ENCODE measurements at places on chromosomes 2 and 18.
A peak's percentile ranks its signal among the peaks of the same experiment; 100 is the strongest.

- no peak for DNase-seq
These were observed 31.6 kb upstream of the GPR155 start for GRCh38 chr2:174518395-174518794.

- no peak for DNase-seq
These were observed 2.3 kb downstream of the PPM1B start for GRCh38 chr2:44171018-44171417.

DNA sequence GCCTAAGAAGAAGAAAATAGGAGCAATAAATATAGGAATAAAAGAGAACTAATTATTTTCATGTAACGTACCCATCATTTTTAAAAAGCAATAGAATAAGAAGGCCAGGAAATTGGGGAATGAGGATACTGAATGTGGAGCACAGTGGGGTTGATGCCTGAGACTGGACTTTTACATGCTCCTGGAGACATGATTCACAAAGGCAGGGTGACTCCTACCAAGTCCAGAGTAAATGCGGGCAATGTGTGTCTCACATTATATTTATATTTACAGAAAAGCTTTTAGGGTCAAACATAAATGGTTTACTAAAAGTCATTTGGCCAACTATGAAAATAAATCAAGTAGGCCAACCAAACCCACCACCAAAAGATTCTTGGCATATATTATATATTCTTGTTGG, 87.9 kb upstream of the COL5A2 start:
- no peak for DNase-seq

GRCh38 chr2:120939595-120940318, 204.1 kb downstream of the GLI2 start:
- DNase-seq, result no peak

DNA sequence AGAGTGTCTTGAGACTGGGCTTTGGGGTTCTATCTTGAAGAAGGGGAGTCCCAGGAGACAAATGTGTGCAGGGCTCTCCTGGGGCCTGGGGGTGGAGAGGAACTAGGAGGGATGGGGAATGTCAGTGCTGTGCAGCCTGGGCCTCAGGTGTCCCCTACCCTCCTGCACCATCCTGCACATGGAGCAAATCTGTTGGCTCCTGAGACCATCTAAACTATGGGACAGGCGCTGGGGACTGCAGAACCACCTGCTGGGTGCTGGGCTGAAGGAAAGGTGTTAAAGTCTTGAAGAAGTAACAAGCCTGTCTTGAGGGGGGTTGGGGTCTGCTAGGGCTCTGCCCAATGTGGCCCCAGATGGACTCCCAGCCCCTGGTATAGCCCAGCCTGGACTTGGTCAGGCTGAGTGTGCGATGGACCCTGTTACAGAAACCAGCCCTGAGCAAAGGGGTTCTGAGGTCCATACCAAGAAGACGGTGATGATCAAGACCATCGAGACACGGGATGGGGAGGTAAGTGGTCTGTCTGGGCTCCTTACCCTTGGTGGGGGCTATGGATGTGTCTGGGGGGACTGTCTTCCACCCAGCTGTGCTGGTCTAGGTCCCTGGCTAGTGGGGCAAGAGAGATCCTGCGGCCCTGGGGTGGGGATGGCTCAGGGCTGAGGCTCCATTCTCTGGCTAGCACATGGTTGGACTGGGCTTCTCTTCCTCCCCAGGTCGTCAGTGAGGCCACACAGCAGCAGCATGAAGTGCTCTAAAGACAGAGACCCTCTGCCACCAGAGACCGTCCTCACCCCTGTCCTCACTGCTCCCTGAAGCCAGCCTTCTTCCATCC, 7.3 kb downstream of the DES start:
- no peak for DNase-seq

- DNase-seq, result no peak
These were observed 58.0 kb upstream of the TMEM163 start for GRCh38 chr2:134776836-134777235.

DNA sequence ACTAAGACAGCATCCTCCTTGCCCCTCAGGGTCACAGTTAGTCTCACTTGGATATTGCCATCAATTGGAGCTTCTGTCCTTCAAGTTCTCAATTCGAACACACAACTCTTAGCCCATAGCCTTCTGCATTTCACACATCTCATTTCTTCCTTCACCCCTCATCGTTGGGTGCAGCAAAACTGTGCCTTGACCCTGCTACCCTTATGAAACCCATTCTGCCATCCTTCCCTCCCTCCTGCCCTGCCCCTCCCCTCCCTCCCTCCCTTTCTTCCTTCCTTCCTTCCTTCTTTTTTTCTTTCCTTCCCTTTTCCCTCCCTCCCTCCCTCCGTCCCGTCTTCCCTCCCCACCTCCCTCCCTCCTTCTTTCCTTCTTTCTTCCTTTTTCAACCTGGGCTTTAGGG, 80.7 kb upstream of the CYRIA start:
- no peak for DNase-seq

GRCh38 chr2:98912221-98912851, 23.7 kb downstream of the CRACDL start:
- no peak for DNase-seq

DNA sequence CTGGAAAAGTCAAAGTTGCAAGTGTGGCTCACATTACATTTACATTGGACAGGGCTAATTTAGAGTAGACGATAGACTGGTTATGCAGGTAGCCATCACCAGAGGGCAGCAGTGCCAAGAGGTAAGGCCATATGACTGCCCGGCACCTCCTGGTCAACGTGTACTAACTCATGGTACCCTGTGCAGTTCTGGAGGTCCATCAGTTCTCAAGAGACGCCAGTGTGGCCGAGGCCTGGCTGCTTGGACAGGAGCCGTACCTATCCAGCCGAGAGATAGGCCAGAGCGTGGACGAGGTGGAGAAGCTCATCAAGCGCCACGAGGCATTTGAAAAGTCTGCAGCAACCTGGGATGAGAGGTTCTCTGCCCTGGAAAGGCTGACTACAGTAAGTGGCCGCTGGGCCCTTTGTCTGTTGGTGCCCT, 65.8 kb upstream of the EML6 start:
- DNase-seq, result no peak

GRCh38 chr2:165746501-165746900, 47.5 kb downstream of the GALNT3 start:
- DNase-seq, result no peak

- no peak for DNase-seq
These were observed 104.3 kb downstream of the ABCA12 start for GRCh38 chr2:215034154-215034553.

- DNase-seq, result no peak
These were observed 60.7 kb downstream of the SH3RF3 start for GRCh38 chr2:109189751-109190150.

- no peak for DNase-seq
These were observed 61.7 kb downstream of the CCDC88A start for GRCh38 chr2:55357927-55358326.

- DNase-seq, result no peak
These were observed 26.9 kb downstream of the NCKAP5 start for GRCh38 chr2:133541376-133541775.

GRCh38 chr2:106579750-106580197, 92.6 kb downstream of the CD8B2 start:
- no peak for DNase-seq

GRCh38 chr2:69631402-69631801, 12.1 kb downstream of the AAK1 start:
- no peak for DNase-seq

DNA sequence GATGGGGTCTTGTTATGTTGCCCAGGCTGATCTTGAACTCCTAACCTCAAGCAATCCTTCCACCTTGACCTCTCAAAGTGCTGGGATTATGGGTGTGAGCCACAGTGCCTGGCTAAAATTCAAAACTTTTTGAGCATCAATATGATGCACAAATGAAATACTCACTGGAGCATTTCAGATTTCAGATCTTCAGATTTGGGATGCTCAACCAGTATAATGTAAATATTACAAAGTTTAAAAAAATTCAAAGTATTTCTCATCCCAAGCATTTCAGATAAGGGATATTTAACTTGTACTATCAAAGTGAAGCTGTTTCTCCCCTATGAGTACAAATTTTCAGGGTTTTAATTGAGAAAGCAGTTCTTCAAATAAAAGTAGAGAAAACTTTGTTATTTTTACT, 164.1 kb upstream of the CCDC68 start:
- DNase-seq, result no peak

DNA sequence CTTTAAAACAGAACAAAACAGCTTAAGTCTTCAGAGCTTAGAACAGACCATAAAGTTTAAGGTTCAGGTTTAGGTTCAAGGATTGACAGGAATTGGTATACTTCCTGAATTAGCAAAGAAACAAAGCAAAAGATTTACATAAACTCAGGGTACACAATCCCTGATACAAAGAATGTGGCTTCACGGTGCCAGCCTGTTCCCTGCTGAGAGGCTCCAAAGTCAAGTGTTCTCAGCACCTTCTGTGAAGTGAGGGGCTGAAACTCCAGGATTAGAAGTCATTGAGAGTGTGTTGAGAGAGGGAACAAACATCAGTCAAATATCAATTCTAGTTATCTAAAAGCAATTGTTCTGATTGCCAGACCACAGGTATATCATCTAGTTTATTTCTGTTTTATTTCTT, 35.7 kb downstream of the DYNAP start:
- DNase-seq, result no peak

- DNase-seq, result no peak
These were observed 9.6 kb upstream of the RAB10 start for GRCh38 chr2:26024260-26024659.

DNA sequence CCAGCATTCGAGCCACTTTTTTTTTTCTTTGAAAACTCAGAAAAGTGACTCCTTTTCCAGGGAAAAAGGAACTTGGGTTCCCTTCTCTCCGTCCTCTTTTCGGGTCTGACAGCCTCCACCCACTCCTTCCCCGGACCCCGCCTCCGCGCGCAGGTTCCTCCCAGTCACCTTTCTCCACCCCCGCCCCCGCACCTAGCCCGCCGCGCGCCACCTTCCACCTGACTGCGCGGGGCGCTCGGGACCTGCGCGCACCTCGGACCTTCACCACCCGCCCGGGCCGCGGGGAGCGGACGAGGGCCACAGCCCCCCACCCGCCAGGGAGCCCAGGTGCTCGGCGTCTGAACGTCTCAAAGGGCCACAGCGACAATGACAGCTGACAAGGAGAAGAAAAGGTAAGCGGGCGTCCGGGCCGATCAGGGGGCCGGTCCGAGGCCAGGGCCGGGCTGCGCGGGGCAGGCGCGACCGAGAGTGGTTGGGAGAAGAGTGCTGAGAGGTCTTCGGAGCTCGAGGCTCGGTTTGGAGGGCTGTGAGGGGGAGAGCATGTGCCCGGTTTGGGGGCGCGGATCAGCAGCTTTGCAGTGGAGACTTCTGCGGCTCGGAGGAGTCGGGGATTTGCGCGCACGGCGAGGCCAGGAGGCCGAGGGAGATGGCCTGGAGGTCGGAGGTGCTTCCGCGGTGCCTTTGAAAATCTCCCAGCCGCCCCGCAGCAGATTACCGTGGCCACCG, 502 bp downstream of the EPAS1 start:
- peak; percentile 77 for DNase-seq

DNA sequence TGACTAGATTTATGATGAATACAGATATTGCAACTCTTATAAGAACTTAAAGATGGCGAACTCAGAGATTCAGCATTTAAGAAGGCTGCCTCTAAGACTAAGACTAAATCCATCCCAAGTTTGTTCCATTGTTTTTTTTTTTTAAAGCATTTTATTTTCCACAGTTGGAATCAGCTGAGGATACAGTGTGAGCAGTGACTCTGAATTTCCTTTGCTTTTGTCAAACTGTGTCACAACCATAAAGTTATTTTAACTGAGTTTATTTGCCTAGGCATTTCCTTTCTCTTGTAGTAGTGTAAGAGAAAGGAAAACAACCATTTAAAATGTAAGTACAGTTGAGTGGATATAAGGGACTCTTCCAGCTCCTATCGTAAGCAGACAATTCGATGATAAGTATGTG, 63.9 kb downstream of the ZEB2 start:
- no peak for DNase-seq

GRCh38 chr18:66553824-66554223, 50.1 kb downstream of the CDH19 start:
- no peak for DNase-seq

DNA sequence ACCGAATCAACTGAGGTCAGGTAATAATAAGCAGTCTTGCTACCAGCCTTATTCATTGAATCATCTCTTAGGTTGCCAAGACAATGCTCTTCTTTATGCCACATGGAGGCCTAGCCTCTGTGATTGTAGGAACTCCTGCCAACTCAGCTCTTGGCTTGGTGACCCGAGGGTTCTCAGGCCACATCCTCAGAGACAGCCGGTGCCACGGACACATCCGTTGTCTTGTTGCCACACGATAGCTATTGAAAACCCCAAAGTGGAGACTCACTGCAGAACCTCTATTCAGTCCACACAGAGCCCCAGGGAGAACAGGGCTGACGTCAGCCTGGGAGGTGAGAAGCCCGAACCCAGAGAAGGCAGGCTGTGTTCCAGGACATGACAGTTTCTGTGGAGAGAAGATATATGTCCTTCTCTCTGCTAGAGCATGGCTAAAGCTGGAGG, 53.5 kb upstream of the TGFA start:
- no peak for DNase-seq

DNA sequence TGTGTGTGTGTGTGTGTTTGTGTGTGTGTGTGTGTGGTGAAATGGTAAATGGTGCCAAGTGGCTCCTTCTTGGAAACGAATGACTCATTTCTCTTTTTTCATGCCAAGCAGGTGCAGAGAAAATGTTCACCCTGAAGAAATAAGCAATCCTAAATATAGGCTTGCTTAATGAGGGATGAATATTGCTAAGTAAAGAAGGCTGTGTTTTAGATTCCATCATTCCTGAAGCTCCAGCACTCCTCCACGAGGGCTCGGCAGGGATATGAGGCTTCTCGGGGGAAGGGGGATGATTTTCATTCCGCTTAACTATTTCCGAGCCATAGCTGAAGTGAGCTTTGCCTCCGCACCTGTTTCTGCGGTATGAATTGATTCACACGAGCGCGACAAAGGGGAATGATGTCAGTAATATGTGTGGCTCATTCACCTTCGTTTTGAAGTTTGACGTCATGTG, 72.9 kb downstream of the TSN start:
- no peak for DNase-seq

- DNase-seq, result no peak
These were observed 128.7 kb upstream of the L3MBTL4 start for GRCh38 chr18:6543330-6543908.
